Panc1 (cell line): ENCODE measurements at places on chromosomes 1 and 21. TPM values are rescaled to one million over a fixed set of nuclear protein-coding genes. Genes with fewer than 3 reads are reported as not detected.

DNA sequence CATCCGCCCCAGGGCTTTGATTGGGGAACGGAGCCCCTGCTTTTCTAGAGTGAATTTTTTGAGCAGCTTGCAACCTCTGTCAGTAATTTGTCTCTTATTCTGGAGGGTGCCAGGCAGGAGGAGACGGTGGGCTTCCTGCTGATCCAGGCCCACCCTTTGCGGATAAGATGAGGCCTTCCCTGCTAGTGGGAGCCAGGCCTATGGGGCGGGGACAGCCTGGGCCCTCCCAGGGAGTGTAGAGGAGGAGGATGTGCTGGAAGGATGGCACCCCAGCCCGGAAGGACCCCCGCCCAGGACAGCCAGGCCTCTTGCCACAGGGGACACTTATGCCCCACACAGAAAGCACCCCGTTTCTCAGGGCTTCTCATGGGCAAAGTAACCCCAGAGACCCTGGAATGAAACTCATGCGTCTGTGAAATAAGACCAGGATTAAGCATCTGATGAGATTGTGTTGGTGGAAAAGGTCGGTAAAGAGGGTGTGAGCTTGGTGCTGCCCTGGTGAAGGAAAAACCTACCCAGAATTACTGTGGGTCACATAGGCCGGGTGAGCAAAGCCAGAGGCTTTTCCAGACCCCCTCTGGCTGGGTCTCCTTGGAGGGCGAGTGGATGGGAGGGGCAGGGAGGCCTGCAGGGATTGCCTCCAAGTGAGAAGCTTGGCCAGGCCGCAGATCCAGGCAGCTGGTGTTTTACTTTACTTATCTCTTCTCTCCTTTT, 118.7 kb downstream of the SIK1 start:
- no peak for DNase-seq
- no peak overlapping the region for H3K27ac ChIP-seq
- H3K4me1 ChIP-seq: 0 out of 2 replicates have a peak, but pooled peaks cover 2% of the 10 kb centered on the region

DNA sequence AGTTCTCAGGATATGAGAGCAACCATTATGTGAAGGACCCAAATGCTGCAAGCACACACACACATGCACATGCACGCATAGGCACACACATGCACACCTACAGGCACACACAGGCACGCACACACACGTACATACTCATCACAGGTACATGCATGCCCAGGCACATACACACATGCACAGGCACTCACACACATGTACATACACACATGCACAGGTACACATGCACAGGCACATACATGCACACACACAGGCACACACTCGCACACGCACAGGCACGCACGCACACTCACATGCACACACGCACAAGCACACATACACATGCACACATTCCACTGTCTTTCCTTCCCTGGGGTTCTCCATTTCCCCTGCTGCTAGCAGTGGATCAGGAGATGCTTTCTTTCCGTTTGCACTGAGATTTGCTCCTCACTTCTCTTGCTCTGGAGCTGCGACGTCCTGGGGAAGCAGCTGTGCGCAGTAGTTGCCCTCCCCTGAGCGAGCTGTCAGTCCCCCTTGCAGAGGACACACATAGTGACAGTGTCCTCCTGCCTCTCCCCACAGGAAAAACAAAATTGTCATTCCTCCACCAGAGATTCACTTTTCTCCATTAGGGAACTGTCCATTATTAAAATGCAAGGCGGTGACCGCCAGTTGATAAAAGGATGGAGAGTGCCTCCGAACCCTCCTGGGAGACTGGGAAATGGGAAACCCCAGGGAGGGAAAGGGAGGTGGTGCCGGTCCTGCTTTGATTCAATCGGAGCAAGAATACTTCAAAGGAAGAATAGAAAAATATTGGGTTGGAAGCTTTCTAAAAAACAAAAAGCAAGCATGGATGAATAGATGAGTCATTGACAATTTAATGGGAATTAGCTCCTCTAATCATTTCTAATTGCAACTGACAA, 69.5 kb downstream of the WDR4 start:
- no peaks in the 10 kb centered on the region for H3K36me3 ChIP-seq
- no peak for DNase-seq
- no peaks in the 10 kb centered on the region for H3K27me3 ChIP-seq

GRCh38 chr1:7127322-7128075, 342.2 kb downstream of the CAMTA1 start:
- DNase-seq: no peak
- H3K27ac ChIP-seq: no peak overlapping the region
- no peaks in the 10 kb centered on the region for H3K27me3 ChIP-seq
- H3K36me3 ChIP-seq: no peaks in the 10 kb centered on the region
- no peak overlapping the region for H3K4me3 ChIP-seq

GRCh38 chr1:22428672-22429071, 23.0 kb upstream of the ZBTB40 start:
- H3K4me3 ChIP-seq: peak overlapping the region; percentile 59
- no peaks in the 10 kb centered on the region for H3K4me1 ChIP-seq
- H3K36me3 ChIP-seq: no peaks in the 10 kb centered on the region
- no peaks in the 10 kb centered on the region for H3K27me3 ChIP-seq
- H3K27ac ChIP-seq: peak overlapping the region; percentile 78

GRCh38 chr1:200058341-200058740, 30.8 kb downstream of the NR5A2 start:
- H3K36me3 ChIP-seq: no peaks in the 10 kb centered on the region
- H3K4me3 ChIP-seq: no peak overlapping the region
- DNase-seq: no peak
- H3K27ac ChIP-seq: no peak overlapping the region

GRCh38 chr21:27306791-27307775, 340.2 kb upstream of the ADAMTS5 start:
- H3K4me3 ChIP-seq: no peak overlapping the region
- no peaks in the 10 kb centered on the region for H3K4me1 ChIP-seq
- no peaks in the 10 kb centered on the region for H3K36me3 ChIP-seq
- H3K27me3 ChIP-seq: no peaks in the 10 kb centered on the region
- no peak overlapping the region for H3K27ac ChIP-seq

DNA sequence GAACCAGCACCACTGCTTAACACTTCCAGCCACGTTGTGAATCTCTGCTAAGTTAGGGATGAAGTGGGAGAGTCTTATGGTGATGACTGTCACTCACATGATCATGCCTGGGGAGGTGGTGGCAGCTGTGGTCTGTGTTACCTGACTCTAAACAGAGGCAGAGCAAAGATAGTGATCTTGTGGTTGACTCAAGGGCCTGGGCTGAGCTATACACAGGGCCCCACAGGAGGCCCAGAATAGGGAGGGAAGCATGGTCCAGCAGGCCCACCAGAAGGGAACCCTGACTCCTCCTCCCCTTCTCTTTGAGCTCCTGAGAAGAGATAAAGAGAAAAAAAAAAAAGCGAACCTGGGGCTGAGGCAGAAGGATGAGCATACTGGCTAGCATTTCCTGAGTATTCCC, 55.0 kb downstream of the PLXNA2 start:
- no peak for DNase-seq
- no peaks in the 10 kb centered on the region for H3K27me3 ChIP-seq
- no peaks in the 10 kb centered on the region for H3K4me1 ChIP-seq

DNA sequence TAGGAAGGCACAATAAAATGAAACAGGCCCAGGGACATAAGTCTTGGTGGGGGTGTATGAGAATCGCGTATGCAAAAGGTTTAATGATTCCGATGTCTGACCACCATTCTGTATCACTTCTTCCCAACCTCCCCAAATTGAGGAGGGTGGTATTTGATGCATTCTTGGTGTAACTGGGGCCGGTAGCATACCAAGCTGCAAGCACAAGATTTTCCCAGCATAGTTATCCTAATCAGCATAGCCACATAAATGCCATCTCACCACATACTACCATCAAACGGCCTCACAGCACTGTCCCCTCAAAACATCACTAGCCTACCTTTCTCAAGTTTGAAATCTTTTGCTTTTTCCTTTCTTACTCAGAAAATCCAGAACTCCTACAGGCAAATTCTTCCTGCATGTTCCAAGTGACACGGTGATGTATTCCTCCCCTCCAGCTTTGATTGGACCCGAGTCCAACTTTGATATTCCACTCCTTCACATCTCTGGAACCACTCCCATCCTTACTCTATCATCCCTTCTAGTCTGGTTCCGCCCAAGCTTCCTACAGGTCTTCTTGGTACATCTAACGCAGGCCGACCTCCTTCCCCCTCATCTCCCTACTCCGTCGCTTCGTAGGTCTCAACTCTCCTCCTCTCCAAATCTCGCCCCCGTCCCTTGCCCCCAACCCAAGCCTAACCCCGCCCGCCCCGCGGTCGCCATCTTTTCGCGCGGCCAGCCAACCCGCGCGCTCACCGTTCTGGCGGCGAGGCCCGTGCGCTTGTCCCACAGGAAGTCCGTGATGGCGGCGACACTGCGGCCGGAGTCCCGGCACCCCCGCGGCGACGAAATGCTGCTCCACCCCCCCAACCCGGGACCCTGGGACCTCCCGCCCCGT, 600 bp downstream of the CLK2 start:
- H3K27ac ChIP-seq: peak overlapping the region; percentile 90
- DNase-seq: no peak
- peaks cover 16% of the 10 kb centered on the region for H3K36me3 ChIP-seq
- no peaks in the 10 kb centered on the region for H3K27me3 ChIP-seq
- peak overlapping the region; percentile 67 for H3K4me3 ChIP-seq

- no peaks in the 10 kb centered on the region for H3K27me3 ChIP-seq
- no peaks in the 10 kb centered on the region for H3K36me3 ChIP-seq
- no peaks in the 10 kb centered on the region for H3K4me1 ChIP-seq
- H3K4me3 ChIP-seq: no peak overlapping the region
- no peak overlapping the region for H3K27ac ChIP-seq
Observed at GRCh38 chr1:192147221-192147620, 11.0 kb upstream of the RGS18 start.

DNA sequence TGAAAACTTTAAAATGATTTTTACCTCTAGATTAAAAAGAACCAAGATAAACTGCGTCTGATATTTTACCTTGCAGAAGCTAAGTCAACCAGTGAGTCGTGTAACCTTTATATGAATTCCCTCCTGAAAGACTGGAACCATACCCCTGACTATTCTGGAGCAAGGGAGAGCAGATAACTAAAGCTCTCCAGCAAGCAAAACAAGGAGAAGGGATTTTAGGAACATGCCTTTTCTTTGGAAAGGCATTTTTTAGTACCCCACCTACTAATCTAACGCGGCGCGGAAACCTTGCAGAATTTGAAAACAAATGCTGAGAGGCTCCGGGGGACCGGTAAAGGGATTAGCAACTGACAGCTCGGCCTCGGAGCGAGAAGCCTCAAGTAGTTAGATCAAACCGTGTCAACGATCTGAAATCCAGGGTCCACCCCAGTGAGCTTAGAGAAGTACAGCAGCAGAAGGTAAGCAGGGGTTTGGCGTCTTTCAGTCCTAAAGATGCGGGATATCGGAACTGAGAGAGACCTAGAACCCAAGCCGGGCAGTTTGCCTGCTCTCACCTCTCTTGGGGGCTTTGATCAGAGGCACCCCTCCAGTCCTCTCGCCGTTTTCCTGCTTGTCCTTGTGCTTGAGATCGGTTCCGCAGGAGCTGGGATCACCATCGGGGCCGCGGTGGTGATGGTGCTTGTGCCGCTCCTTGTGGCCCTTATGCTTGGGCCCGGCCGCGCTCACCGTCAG, 954 bp downstream of the RSBN1 start:
- H3K27ac ChIP-seq: peak overlapping the region; percentile 83
- H3K36me3 ChIP-seq: peaks cover 3% of the 10 kb centered on the region; the same call in 1 of the 2 replicates
- H3K4me1 ChIP-seq: peaks cover 13% of the 10 kb centered on the region
- H3K27me3 ChIP-seq: no peaks in the 10 kb centered on the region
- peak overlapping the region; percentile 88 for H3K4me3 ChIP-seq
- no peak for DNase-seq

DNA sequence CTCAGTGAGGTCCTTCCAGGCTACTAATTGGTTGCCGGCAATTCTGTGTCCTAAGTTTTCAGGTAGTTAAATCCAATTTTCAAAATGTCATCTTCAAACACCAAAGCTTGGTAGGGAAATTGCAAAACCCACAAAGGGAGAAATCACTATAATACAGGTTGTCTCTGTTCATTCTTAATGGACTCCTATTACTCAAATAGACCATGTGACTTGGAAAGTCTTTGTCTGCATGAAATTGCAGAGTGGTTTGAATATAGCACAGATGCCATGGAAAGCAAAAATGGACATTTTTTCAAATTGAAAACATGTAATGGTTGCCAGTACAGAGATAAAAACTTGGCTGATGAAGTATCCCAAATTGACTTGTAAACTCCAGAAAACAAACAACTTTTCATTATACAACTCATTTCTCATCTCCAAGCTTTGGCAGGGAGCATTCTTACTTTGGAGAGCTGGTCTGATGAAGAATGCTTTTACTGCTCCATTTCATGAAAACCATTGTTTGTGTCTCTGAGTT, 169.5 kb upstream of the PKN2 start:
- DNase-seq: no peak
- no peak overlapping the region for H3K27ac ChIP-seq
- no peaks in the 10 kb centered on the region for H3K4me1 ChIP-seq
- no peaks in the 10 kb centered on the region for H3K36me3 ChIP-seq

DNA sequence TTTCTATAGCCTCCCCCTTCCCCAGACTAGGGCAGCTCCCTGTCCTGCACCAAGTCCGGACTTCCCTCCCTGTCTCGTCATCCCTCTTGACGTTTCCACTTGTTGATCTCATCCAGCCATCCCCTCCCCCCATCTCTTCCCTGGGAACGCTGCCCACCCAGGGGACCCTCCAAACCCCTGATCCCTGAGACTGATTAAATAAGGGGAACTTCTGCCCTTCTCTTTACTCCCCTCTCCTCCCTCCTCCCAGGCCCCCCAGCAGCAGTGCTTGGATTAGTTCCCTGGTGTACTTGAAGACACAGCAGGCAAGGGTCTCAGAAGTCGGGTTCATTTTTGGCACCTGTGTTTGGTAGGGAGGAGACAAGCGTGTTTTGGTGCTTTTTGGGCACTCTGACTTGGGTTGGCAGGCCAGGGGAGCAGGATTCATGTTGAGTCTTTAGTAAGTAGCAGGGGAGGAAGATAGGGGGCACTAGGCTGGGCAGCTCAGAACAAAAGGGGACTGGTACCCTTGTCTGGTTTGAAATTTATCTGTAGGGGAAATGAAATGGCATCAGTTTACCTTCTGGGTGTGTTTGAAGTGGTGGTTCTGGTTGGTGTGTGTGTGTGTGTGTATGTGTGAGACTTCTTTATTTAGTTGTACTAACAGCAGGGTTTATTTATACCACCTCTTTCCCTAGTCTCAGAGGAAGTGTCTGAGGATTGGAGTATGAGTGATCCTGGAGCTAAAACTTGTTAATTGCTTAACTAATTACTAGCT, 11.1 kb downstream of the VANGL2 start:
- H3K36me3 ChIP-seq: no peaks in the 10 kb centered on the region
- no peaks in the 10 kb centered on the region for H3K4me1 ChIP-seq
- H3K4me3 ChIP-seq: no peak overlapping the region
- H3K27me3 ChIP-seq: peaks cover under 1% of the 10 kb centered on the region; the same call in 1 of the 2 replicates
- no peak overlapping the region for H3K27ac ChIP-seq
- no peak for DNase-seq

DNA sequence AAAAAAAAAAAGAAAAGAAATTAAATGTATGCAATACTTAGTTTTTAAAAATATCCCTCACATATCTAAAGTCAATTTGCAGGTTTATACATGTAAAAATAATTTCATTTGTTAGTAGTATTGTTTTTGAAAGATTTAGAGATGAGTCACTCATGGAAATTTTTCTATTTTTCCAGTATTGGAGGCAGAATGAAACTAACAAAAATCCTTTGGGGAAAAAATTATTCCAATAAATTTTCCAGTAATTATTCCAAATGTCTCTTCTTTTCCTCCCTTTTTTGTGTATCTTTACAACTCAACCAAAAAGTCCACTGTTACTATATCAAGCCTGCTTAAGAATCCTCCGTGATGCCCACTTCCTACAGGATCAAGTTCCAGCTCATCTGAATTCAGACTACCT, 29.9 kb downstream of the MPZL1 start:
- no peak overlapping the region for H3K4me3 ChIP-seq
- H3K27me3 ChIP-seq: no peaks in the 10 kb centered on the region
- DNase-seq: no peak
- H3K27ac ChIP-seq: no peak overlapping the region
- H3K36me3 ChIP-seq: no peaks in the 10 kb centered on the region; the same call in 1 of the 2 replicates

Gene ALPL
- 0.82 TPM for total RNA-seq

Gene NBPF14
- total RNA-seq: 19.7 TPM

Gene CCDC27
- total RNA-seq: not detected
